Fibroblast of villous mesenchyme (primary cell): ENCODE measurements at places on chromosomes 2 and 18. TPM values are rescaled to one million over a fixed set of nuclear protein-coding genes. Genes with fewer than 3 reads are reported as not detected.

DNA sequence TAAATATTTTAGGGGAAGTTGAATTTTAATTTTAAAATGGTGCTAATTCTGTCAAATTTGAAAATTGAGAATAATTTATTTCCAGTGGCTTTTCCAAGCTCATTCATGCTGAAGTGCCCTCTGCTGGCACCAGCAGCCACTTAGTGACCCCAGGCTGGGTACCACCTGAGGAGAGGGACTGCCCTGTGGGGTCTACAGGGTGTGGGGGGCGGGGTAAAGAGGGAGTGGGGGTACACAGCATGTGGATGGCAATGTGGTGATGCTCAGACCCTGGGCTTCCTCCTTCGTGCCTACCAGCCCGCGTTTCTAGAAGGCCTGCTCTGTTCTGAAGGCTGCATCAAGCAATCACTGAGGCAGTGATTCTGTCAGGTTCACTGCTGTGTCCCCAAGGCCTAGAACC is 45.1 kb upstream of the SCLY start:
- no peak for DNase-seq

DNA sequence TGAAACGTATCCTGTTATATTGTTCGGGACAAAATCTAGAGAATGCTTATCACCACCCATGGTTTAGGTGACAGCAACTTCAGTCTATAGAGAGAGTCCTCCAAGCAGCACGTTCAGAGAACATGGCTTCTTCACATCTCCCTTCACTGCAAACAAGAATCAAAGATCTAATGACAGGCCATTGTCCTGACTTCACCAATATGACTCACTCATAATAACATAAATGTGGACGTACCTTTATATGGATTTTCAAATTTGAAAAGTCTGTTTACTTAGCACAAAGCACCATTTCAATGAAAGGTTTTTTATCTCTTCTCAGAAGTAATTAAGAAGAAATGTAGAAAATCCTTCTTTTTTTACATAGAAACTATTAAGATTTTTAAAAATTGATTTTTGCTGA is 46.7 kb downstream of the KLF7 start:
- DNase-seq: no peak

DNA sequence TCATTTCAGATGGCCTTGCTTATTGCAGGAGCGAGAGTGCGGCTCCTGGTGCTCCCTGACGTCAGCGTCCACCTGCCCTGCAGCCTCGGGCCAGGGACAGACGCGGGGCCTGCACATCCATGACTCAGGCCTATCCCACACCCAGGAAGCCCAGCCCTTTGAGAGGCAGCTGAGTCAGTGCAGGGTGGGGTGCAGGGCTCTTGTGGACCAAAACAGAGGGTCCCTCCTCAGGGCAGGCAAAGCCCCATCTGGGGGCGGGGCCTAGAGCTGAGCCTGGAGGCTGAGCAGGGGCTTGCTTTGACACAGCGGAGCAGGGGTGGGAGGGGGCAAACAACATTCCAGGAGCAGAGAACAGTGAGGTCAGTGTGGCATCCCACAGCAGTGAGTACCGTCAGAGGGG is 7.7 kb upstream of the ARHGEF4 start:
- DNase-seq: no peak

GRCh38 chr2:64854773-64855237 is 134.4 kb upstream of the SLC1A4 start:
- peak; percentile 59 for DNase-seq

Gene ABHD3
- total RNA-seq: 5.2 and 8.6 TPM in 2 replicates
